ENCODE measurements at places on chromosomes 4 and X.

DNA sequence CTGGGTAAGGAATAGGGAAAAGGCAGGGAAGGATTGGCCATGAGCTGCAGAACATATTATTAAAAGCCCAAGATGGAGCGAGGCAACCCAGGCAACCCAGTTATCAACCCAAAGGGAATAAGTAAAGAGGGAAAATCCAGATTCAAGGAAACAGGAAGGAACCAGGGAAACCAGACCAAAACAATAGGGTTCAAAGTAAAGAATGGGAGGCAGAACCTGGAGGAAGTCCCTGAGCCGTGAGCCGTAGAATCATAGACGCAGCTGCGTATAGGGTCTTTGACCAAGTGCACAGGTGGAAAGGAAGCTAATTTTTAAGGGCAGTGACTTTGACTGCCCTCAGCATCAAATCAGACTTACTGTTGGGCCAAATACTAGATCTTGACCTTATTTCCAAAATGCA lies 98.5 kb upstream of the SRD5A3 start:
- DNase-seq, result no peak

- no peak for DNase-seq
Measured at GRCh38 chr4:23855912-23856605, 33.8 kb downstream of the PPARGC1A start.

GRCh38 chrX:13170966-13171558 lies 126.6 kb upstream of the FAM9C start:
- no peak for DNase-seq

- no peak for DNase-seq
Measured at GRCh38 chr4:123748806-123749205, 352.2 kb downstream of the SPRY1 start.

DNA sequence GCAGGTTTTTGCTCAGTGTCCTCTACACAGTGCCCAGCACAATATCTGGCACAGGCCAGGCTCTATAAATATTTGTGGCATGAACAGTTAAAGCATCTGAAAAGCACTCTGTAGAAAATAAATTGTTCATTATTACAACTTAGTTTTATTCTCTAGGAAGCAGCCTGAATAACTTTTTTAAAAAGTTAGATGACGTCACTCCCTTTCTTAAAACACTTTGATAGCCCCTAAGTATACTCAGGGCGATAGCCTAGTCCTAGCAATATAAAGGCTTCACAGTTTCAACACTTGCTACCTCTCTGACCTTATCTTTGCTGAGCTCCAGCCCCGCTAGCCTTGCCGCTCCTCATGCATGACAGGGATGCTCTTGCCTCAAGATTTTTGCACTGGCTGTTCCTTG lies 80.6 kb downstream of the GPM6A start:
- DNase-seq, result no peak

- DNase-seq, result no peak
Measured at GRCh38 chr4:148651991-148652390, 209.8 kb upstream of the NR3C2 start.

- DNase-seq, result peak; percentile 16
Measured at GRCh38 chr4:138870737-138871554, 144.6 kb upstream of the NOCT start.

- DNase-seq, result no peak
Measured at GRCh38 chr4:83581411-83582288, 45.7 kb downstream of the GPAT3 start.

DNA sequence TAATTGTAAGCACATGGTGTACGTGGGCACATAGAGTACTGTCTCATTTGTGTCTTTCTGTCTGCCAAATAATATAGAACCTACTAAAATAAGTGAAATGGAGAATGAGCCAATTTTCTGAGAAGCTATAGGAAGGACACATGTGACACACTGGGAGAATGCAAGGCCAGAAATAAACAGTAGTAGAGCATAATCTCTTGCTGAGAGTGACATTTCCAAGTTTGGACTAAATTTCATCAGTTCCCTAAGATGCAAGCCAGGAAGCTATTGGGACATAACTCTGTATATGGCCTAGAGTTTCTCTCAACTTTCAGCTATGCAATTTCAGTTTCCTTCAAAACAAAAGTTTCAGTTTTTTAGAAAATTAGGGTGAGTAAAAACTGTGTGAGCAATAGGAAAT lies 638.7 kb downstream of the PCDH18 start:
- no peak for DNase-seq

GRCh38 chrX:94204524-94204923 lies 530.5 kb downstream of the FAM133A start:
- DNase-seq, result no peak

- no peak for DNase-seq
Measured at GRCh38 chr4:187606581-187606980, 389.0 kb upstream of the ZFP42 start.

DNA sequence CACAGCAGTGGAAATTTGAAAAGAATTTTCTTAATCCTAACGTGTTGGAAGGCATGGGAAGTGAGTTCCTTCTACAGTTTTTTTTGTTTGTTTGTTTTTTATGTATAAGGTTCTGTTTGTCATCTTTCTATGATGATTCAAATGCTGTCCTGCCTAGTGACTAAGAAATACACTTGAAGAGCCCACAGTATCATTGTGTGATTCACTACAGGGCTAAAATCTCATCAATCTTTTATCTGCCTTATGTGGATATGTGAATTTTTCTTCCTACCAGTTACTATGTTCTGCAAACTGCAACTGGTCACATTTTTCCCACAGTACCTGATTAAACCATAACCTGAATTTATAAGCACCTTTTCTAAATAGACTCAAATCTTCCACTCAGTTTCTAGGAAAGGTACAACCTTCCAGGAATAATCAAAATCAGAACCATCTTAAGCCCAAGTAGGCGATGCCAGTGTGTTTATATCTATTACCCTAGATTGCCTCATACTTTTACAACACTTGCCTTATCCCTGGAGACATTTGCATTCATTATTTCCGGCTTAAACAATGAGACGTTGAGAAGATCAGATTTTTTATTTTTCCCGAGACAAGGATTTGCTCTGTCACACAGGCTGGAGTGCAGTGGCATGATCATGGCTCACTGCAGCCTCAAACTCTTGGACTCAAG lies 214.6 kb upstream of the GALNT7 start:
- DNase-seq, result no peak

DNA sequence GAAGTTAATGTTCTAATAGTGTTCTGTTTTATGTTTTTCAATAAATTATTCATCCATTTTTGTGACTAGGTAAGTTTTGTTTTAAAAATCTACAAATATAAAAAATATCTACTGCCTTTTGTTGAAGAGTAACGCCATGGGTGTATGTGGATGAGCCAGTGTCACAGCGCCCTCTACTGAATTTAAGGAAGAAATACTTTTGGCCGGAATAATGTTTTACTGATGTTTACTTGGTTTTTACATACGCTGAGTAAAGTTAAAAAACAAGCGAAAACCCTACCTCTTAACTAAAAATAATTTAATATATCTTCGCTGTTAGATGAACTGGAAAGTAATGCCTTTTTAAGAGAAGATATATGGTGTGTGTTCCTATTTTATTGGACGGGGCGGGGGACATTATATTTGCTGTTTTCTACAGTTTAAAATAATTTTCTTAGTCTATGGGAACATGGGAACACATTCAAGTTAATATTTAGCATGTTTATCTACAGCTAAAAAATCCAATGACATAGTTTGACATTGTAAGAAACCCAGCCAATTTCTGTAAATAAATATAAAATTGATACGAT lies 86.1 kb downstream of the CPE start:
- no peak for DNase-seq

GRCh38 chr4:153728660-153729059 lies 31.2 kb downstream of the RNF175 start:
- no peak for DNase-seq

- DNase-seq, result no peak
Measured at GRCh38 chrX:135275973-135276372, 24.1 kb downstream of the ETDA start.

GRCh38 chr4:97507587-97508245 lies 635.6 kb downstream of the STPG2 start:
- DNase-seq, result no peak

DNA sequence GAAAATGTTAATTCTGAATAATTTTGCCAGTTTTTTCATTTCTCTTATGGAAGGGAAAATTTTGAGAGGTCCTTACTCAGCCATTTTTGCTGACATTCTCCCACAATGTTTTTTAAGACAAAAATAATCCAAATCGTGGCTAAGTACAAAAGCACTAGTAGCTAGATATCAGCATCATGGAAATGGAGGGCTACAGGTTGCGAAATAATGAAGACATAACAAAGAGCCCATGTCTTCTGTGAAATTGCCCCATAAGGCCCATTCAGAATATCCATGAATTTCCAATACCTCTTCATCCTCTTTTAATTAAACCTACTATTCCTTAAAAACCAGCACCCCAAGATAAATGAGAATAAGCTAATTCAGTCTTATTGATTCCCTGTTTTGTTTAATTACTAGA lies 107.4 kb downstream of the HNRNPD start:
- no peak for DNase-seq

- DNase-seq, result no peak
Measured at GRCh38 chrX:19860571-19860970, 26.8 kb downstream of the SH3KBP1 start.

DNA sequence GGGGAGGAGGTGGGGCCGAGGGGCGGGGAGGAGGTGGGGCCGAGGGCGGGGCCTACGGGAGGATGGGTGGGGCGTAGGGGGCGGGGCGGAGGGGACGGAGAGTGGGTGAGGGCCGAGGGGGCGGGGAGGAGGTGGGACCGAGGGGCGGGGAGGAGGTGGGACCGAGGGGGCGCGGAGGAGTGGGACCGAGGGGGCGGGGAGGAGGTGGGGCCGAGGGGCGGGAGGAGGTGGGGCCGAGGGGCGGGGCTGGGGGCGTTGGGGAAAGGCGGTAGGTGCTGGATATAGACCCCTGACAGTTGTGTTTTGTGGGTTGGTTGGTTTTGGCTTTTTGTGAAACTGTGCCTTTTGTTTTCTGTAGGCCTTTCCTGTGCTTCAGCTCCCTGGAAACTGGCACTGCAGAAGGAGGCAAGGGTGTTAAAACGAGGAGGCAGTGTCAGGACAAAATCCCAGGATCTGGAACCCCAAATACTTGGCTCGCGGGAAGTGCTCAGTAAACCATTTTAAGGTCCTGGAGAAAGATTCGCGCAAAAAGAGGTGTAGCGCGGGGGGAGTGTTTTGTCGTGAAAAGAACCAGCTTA lies 580 bp upstream of the MMGT1 start:
- DNase-seq, result peak; percentile 57

DNA sequence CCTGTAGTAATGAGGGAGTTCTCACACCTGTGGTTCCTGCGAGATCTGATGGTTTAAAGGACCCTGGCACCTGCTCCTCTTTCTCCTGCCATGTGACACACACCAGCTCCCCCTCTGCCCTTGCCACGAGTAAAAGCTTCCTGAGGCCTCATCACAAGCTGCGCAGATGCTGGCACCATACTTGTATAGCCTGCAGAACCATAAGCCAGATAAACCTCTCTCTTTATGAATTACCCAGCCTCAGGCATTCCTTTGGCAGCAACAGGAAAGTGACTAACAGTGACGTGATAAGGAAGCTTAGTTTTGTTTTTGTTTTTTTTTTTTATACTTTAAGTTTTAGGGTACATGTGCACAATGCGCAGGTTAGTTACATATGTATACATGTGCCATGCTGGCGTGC lies 130.9 kb downstream of the AFAP1 start:
- DNase-seq, result no peak

GRCh38 chr4:97038146-97038516 lies 1105.1 kb downstream of the STPG2 start:
- DNase-seq, result no peak

DNA sequence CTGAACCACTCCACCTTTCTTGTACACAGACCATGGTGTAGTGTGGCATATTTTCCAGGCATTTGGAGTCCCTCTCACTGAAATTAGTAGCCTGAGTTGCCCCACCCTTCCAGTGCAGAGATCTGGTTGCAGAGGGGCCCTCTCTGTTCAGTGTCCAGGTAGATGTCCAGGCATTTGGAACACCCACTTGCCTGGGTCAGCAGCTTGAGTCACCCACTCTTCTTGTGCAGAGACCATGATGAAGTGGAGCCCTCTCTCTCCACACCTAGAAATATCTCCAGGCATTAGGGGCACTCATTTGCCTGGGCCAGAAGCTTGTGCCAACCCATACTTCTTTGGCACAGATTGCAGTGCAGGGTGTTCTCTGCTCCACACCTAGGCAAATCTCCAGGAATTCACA lies 2733.3 kb downstream of the PCDH7 start:
- DNase-seq, result no peak

DNA sequence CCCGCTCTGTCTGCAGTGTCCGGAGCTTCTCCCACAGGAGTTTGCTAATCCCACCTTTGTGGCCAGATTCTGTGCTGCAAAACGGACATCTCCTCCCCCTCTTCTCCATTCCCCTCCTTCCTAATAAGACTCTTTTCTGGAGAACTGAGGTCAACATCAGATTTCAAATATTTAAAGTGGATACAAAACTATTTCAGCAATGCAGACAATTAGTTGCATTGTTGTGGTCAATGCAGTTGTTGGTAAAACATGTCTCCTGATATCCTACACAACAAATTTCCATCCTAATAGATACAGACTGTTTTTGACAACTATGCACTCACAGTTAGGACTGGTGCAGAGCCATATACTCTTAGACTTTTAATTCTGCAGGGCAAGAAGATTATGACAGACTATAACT lies 5.1 kb upstream of the MCUB start:
- DNase-seq, result no peak

GRCh38 chrX:34401411-34401810 lies 255.7 kb downstream of the TMEM47 start:
- DNase-seq, result no peak

DNA sequence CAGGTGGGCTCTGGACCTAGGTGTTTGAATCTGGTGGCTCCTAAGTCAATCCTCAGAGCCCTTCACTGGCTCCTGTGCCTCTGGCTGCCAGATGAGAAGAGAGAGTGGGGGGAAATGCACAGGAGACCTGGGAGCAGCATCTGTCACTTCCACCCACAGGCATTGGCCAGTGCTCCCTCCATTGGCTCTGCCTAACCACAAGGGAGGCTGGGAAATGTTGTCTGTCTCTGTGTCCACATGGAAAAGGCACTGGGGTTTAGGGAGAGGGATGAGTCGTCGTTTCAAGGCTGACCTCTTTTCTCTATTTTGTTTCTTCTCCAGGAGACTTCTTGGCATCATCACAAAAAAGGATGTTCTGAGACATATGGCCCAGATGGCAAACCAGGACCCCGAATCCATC lies 76.4 kb downstream of the CLCN4 start:
- DNase-seq, result no peak

DNA sequence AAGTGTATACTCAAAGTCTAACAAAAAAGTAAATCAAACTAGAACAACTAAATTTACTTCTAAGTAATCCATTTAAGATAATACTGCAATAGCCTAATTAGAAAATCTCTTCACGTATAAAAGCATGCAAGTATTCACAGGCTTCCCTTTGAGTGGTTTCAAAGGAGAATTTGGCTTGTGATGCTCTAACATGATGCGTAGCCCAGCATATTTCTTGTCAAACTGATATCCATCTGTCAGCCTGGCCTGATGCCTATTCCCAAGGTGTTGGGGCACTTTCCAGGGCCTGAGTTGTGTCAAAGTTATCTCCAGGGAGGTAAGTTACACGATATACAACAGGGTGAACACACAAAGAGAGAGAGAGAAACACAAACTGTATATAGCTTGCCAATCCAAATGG lies 287.0 kb upstream of the MAGEB18 start:
- DNase-seq, result no peak
